Bronchial epithelial cell (primary cell): ENCODE measurements at places on chromosomes 7 and 10. TPM values are rescaled to one million over a fixed set of nuclear protein-coding genes. Genes with fewer than 3 reads are reported as not detected.

Gene TMEM270
- not detected in 2 replicates for total RNA-seq

Gene AZGP1
- 1.2 and 1.6 TPM in 2 replicates for total RNA-seq

Gene CACNB2
- total RNA-seq, result 0.13 TPM in 1 of 2 replicates, not detected in the other

Gene GNGT1
- not detected in 2 replicates for total RNA-seq

Gene HECW1
- total RNA-seq, result under 0.01 TPM in 1 of 2 replicates, not detected in the other

Gene CCDC3
- total RNA-seq, result 1.8 and 3.7 TPM in 2 replicates

Gene RGS10
- total RNA-seq, result 23.9 and 35.5 TPM in 2 replicates

Gene TWIST1
- total RNA-seq, result 9.0 and 23.7 TPM in 2 replicates
